ENCODE measurements at places on chromosomes 5 and 9.

- peak; percentile 69 for DNase-seq
These were observed at the start of gene AQP3 for GRCh38 chr9:33446946-33447798. AQP3 (minus strand) TSS chr9:33447593; CDS start chr9:33447530, 63 bp downstream.

GRCh38 chr9:76486151-76486550 lies 27.2 kb downstream of the GCNT1 start:
- DNase-seq, result no peak

GRCh38 chr5:11483630-11484029 lies 420.6 kb downstream of the CTNND2 start:
- DNase-seq, result no peak

GRCh38 chr5:37198061-37198460 lies 51.1 kb downstream of the CPLANE1 start:
- DNase-seq, result no peak

GRCh38 chr5:162474239-162474638 lies 406.7 kb downstream of the GABRG2 start:
- no peak for DNase-seq

- DNase-seq, result no peak
These were observed 18.1 kb upstream of the DMRT2 start for GRCh38 chr9:1031951-1032601.

DNA sequence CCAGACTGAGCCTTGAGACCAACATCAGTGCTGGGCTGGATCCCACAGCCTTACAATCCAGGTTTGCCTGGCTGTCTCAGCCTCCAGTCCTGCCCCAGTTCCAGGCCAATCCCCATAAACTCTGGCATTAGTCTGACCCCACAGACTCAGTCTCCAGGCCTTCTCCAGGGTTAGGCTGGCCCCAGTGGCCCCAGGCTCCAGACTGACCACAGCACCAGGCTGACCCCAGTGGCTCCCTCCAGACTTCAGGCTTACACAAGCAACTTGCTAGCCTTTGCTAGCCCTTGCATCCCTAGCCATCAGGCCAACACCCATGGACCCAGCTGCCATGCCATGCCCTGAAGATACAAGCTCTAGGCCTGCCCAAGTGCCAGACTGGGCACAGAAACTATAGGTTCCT lies 1326.0 kb upstream of the C9orf72 start:
- no peak for DNase-seq

DNA sequence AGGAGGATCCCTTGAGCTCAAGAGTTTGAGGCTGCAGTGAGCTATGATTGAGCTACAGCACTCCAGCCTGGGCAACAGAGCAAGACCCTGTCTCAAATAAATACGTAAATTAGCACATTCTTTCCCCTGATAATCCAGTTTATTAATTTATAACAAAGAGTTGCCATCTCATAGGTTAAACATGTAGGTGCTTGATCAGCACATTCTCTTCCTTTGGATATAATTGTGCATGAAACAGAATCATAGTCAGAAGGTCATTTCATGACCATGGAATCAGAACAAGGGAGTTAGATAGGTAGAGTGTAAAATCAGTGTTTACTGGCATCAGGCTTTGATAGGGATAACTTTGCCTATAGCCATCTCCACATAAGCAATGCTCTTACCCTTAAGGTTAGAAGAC lies 43.0 kb upstream of the KIAA1958 start:
- DNase-seq, result no peak

- DNase-seq, result no peak
These were observed 853.3 kb downstream of the MAT2B start for GRCh38 chr5:164358531-164359259.

- no peak for DNase-seq
These were observed 1664.5 kb downstream of the EFNA5 start for GRCh38 chr5:106006242-106006641.

DNA sequence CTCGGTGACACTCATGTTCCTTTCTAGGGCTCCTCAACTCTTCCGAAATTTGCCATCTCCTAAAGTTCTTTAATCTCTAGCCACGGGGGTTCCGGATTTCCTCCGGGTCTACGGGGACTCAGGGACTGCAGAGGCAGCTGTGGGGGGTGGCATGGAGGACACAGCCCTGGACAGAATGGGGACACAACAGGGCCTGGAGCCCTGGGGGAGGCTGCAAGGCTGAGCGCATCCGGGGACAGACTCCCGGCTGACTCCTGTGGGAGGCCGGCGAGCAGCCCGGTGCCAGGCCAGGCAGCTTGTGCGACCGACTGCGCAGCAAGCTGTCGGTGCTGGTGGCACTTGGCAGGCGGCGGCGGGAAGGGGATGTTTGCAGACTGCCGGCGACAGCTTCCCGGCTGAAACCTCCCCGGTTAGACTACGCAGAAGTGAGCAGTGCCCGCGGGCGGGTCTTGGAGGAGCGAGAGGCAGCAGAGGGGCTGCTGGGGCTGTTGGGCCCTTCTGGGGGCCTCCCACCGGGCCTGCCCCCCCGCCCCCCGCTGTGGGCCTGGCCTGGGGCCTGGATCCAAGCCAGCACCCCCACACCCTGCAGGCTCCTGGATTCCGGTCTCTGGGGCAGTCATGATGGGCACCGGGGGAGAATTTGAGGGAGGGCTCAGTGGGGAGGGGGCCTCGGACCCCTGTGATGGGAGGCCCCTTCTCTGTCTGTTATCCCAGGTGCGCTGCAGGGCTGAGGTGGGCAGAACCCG lies 28.7 kb upstream of the UBAC1 start:
- DNase-seq, result peak; percentile 30

- no peak for DNase-seq
These were observed 7.5 kb downstream of the RASGRF2 start for GRCh38 chr5:80967500-80968181.

DNA sequence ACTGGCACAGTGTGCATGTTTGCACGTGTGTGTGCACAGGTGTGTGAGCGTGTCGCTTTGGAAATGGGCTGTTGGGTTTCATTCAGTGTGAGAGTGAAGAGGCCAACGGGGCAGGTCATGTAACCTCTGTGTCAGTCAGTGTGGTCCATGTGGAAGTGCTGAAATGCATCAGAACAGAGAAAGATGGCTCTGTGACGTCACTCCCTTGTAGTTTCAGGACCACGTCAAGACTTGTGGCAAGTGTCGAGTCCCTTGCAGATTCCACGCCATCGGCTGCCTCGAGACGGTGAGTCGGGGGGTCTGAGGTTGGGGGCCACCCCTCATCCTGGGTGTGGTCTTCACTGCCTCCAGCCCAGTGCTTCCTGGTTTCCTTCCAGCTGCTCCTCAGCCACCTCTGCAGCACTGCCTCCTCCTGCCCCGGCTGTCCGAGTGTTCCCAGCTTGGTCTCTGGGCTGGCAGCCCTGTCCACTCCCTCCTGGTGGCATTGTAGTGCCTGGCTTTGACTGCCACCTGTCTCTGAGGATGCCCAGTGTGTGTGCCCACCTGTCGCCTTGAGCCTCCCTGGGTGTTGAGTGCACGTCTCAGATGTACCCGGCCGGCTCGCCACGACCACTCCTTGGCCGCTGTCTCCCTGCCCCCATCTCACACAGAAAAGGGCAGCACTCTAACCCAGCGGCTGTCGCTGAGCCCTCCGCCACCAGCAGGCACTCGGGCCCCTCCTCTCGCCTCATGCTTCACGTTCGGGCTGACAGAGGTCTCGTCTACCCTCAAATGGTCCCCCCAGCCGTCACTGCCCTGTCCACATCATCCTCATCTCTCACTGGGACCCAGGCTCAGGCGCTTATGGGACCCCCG lies 28.0 kb downstream of the FBXW5 start:
- DNase-seq, result no peak

DNA sequence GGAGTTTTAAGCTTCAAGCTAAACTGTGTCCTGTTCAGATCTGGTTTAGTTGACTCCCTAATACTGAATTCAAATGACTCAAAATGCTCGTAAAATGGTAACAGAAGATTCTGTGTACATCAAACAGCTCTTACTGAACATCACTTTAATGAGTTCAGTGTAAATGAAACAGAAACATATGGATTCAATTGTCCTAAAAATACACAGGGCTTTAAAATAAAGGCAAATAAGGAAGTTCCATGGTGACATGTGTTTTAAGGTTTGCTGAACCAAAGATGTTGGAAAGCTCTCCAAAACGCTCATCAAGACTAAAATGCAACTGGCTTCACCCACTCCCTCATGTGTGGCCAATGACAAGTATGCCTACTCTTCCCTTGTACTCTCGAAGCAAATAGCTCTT lies 340.0 kb upstream of the PIK3R1 start:
- no peak for DNase-seq

DNA sequence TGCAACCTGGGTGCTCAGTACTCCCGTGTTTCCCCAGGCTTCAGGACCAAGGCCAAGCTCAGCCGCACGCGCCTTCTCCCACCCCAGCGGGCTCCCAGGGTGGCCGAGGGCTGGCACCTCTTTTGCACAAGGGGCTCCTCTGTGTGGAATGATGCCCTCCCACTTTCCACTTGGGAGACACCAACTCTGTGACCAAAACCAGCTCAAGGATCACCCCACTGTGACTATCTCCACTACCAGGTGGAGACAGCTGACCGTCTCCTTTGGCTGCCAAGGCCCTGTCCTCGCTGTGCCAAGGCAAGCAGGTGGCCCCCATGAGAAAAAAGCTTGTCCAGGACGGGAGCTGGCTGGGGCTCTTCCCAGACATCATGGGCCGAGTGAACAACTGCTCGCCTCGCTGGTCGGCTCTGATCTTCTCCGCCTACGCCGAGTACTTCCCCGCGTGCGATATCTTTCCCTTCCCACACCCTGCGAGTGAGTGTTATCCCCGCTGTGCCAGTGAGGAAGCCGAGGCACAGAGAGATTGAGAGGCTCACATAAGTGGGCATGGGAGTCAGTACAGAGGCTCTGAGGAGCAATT lies 132.8 kb downstream of the ZNF354C start:
- DNase-seq, result no peak

DNA sequence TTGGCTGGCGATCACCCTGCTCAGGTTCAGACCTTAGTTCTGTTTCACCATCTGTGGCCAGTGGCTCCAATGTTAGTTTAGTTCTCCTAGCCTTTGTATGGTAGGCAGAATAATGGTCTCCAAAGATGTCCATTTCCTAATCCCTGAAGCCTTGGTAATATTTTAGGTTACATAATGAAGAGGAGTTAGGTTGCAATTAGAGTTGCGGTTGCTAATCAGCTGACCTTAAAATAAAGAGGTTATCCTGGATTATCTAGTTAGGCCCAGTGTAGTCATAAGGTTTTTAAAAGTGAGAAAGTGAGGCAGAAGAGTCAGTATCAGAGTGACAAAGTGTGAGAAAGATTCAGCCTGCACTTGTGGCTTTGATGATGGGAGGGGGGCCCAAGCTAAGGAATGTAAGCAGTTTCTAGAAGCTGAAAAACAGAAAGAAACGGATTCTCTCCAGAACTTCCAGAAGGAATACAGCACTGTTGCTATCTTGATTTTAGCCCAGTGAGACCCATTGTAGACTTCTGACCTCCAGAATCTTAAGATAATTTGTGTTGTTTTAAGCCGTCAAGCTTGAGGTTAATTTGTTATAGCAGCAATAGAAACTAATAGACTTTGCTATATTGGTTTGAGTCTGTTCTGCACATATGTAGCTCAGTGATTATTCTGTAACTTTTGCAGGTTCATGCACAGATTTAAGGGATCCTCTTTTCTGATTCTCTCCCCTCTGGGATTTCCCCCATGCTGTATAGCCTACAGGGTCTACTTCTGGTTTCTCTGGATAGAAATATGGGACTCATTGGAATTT lies 21.6 kb downstream of the LNPEP start:
- no peak for DNase-seq

DNA sequence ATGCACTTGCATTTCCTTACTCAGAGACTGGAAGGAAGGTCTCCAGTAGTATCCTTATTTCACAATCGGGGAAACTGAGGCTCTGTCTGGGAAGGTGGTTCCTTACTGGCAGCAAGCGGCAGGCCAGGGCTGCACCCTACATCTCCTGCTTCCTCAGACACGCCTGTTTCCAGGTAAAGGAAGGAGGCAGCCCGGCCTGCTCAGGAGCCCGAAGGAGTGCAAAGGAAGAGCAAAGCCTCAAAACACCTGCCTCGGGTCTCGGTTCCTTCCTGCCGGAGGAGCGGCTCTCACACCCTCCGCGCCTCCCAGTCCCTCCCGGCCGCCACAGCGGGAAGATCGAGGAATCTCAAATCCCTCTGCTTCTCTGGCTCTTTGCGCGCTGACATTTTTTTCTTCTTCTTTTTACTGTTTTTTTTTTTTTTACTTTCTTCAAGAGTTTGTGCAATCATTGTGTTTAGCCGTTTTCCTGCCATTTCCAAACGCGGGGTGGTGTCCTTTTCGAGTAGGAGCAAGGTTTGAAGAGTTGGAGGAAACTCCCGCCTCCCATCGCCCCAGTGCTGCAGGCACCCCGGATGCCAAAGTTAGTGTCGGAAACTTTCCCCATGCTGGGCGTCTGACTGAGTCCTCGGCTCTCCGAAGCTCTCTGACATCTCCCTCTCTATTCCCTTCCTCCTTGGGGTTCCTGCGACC lies 1.0 kb downstream of the GGTA1 start:
- no peak for DNase-seq

Data from T-cell (primary cell).